ENCODE measurements at places on chromosomes 2 and 18.

DNA sequence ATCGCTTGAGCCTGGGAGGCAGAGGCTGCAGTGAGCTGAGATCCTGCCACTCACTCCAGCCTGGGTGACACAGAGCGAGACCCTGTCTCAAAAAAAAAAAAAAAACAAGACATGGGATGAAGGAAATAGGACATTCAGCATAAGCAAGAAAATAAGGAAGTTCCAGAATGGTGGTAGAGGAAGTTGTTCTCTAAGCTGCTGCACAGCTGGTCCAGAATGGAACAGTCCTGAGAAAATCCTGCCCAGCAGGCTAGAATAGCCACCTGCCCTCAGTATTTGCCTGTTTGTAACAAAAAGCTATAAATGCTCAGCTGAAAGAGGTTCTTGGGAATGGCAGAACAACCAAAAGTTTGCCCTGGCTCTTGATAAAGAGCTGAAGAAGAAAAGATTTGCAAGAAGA, 11.1 kb upstream of the MAPRE3 start:
- no peak for ATAC-seq

GRCh38 chr2:50049267-50049666, 895.0 kb upstream of the FSHR start:
- ATAC-seq: no peak

- no peak for ATAC-seq
These were observed 27.6 kb downstream of the THNSL2 start for GRCh38 chr2:88197732-88198131.

GRCh38 chr2:122514451-122514996, 759.1 kb downstream of the TSN start:
- ATAC-seq: no peak

- no peak for ATAC-seq
These were observed 15.4 kb downstream of the PTPN4 start for GRCh38 chr2:119775102-119775501.

Measured in esophagus mucosa (tissue), 1 donor.